Thoracic aorta (tissue), 2 donors: ENCODE measurements at places on chromosomes 2 and 18. TPM values are rescaled to one million over a fixed set of nuclear protein-coding genes. Genes with fewer than 3 reads are reported as not detected.

- no peak for DNase-seq
These were observed 62.5 kb downstream of the DHRS9 start for GRCh38 chr2:169131587-169132512.

The DCDC2C gene
- total RNA-seq: 13.1 TPM

GRCh38 chr2:63257473-63257872, 206.8 kb downstream of the OTX1 start:
- no peak for DNase-seq

- no peak for DNase-seq
These were observed 683.8 kb downstream of the IRS1 start for GRCh38 chr2:226115832-226116200.

GRCh38 chr18:13542520-13542847, 183.9 kb downstream of the FAM210A start:
- no peak for DNase-seq

- DNase-seq: no peak
These were observed 51.4 kb downstream of the UXS1 start for GRCh38 chr2:106142683-106143082.

The TFCP2L1 gene
- total RNA-seq: 3.4 TPM

The CNTNAP5 gene
- total RNA-seq: not detected

The PCBP1 gene
- total RNA-seq: 235 TPM

DNA sequence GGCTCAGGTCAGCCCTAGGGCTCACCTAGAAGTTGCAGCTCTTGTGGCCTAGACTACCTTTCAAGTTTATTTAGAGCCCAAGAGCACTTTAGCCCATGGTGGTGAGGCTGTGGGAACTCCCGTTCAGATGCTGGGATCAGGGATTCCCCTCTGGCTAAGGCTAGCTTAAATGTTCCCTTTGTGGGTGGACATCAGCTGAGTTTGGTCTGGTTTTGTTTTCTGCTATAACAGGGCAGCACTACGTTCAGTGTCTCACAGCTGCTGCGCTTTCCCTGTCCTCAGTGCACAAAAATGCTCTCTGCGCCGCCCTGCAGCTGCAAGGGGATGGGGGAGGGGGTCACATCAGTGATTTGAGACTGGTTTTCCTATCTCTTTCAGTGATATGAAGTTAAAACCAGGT, 170.5 kb upstream of the KCNJ3 start:
- no peak for DNase-seq

DNA sequence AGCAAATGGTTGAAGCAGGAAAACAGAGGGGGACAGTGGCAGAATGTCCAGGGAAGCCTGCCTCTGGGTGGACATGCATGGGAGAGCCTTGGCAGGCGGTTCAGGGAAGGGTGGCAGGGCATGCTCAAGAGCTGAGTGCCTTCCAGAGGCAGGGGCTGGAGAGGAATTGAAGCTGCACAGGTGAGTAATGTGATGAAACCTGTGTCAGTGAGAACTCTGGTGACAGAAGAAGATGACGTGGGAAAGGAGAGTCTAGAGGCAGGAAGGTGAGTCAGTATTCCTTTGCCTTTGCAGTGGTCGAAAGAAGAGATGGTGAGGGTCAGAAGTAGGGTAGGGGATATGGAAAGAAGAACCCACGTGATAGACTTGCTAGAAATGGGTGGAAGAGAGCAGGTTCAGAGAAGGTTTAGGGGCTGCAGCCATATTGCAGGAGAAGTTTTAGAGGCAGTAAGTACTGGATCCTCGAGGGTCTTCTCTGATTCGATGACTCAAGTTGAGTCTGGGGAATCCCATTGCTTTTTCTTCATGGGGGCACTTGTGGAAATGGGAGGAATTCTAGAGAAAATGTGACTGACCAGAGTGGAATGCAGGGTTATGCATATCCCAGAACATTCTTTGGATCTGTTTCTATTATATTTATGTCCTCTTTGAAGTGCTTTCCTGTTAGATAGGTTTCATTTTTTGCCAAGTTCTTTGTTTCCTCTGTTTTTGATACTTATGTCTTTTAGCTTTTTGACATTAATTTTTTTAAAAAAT, 37.4 kb downstream of the TMEM87B start:
- no peak for DNase-seq

DNA sequence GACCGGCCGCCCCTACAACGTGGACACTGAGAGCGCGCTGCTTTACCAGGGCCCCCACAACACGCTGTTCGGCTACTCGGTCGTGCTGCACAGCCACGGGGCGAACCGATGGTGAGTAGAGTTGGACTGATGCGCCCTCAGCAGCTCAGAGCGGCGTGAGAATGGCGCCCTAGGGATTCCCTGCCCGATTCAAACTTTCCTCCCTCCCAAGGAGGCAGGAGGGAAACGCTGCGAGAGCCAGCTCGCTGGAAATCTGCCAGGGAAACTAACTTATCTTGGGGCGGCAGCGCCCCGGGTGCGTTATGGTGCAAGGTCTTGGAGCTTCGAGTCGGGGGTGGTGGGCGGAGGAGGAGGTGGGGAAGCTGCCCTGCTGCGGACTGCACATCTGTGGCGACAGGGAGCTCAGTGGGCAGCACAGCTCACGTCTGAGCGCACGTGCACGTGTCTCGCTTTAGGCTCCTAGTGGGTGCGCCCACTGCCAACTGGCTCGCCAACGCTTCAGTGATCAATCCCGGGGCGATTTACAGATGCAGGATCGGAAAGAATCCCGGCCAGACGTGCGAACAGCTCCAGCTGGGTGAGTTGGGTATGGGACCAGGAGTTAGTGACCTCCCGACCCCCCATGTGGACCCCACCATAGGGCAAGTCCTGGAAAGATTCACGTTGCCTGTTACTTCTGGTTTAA, 697 bp downstream of the ITGA4 start:
- DNase-seq: no peak

The WDR75 gene
- total RNA-seq: 58.7 TPM
